ENCODE measurements at places on chromosomes 2 and 18.
A peak's percentile ranks its signal among the peaks of the same experiment; 100 is the strongest.

- DNase-seq: no peak
Measured at GRCh38 chr18:14781671-14782070, 33.7 kb downstream of the ANKRD30B start.

- no peak for DNase-seq
Measured at GRCh38 chr18:32763293-32763692, 9.5 kb downstream of the KLHL14 start.

- no peak for DNase-seq
Measured at GRCh38 chr2:233416706-233417105, 62.4 kb downstream of the DGKD start.

GRCh38 chr18:61530681-61531080, 197.5 kb downstream of the CDH20 start:
- DNase-seq: no peak

DNA sequence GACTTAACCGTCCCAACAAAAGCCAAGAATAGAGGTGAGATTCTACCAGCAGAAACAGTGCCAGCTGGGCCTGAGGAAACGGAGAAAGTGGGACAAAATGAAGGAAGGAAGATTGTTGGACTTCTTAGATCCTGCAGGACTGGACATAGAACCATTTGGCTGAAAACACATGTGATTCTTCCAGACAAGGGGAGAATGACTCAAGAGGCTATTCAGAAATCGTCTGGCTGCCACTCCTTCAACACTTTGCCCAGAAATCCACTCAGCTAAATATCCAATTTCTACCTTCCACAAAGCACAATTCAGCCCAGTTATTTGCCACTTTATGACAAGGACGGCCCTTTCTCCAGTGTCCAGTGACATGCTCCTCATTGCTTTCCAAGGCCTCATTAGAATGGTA, 61.6 kb downstream of the SNORC start:
- no peak for DNase-seq

- DNase-seq: peak; percentile 54
Measured at GRCh38 chr2:17646081-17646554, 105.6 kb downstream of the VSNL1 start.

DNA sequence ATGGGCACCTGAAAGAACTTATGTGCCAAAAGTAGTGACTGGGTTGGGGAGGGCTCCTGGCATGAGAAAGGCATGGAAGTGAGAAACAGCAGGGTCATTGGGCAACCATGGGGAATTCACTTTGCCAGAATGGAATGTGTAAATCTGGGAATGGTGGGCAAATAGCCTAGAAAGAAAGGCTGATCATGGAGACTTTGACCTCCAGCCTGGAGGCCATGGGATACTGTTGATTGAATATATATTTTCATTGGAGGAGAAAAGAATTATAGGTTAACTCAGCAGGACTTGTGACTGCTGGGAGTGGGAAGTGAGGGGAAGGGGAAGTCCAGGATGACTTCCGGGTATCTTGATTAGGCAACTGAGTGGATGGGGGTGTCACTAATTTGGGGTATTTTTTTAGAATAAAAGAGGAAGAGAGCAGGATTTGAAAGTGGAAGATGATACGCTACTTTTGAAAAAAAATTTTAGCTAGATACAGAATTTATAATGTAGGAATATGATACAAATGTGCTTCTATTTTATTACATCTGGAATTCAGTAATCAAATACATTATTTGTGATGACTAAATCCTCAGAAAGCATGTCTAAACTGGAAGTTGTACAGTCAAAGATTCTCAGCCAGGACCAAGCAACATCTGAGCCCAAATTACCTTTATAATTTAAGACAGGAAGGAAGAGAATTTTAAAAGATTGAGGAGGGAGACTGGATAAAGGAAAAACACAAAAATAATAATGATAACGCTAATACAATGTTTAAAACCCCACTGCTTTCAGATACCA, 116.2 kb downstream of the GATA6 start:
- no peak for DNase-seq

DNA sequence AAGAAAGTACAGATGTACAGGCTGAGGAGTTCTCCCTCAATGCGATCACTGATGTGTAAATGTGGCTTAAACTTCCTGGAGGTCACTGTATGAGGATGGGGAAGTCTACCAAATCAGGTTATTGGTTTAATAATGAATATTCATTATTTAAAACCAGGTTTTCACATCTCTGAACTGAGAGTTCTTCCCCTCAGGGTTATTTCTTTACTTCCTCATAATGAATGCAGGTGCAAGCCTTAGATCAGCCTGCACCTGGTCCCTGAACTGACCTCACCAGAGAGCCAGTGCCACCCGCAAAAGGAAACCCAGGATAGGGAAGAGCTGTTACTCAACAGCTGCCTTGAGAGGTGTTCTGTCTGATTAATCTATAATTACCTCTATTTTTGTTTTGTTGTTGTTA, 369.0 kb downstream of the EPHA4 start:
- DNase-seq: no peak

DNA sequence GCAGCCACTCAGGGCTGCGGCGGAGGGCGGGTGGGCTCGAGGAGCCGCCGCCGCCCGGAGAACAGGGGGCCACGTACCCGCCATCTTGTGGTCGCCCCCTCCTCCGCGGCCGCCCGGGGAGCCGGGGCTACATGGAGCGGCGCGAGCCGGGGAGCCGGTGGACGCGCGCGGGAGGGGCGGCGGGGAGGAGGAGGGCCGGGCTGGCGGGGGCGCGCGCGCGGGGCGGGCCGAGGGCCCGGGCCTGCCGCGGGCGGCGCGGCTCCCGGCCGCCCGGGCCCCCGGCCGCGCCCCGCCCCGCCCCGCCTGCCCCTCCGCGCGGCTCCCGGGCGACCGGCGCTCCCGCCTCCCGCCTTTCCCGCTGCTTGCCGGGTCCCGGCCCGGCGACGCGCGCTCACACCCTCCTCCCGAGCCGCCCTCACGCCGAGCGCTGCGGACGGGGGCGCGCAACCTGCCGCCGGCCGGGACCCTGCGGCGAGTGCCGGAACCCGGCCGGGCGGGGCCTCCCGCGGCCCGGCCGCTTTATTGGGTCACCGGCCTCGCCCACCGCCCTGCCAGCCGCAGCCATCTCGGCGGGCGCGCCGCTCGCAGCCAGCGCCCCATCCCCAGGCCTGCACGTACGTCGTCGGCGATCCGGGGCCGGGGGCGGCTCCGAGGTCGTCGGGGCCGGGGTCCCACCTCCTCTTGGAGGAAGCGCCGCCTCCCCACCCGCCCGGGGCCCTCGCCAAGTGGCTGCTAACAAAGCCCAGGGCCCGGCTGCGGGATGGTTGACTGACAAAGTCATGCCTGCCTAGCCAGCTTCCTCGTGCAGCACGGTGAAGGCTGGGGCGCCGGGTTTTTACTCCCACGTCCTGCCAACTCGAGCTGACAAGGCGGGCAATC, at the start of gene PPP4R1:
TSS of gene PPP4R1 (minus strand) at position 159 of the 879 bp plus-strand sequence. CDS start at position 84, 75 bp downstream.
- peak; percentile 81 for DNase-seq

DNA sequence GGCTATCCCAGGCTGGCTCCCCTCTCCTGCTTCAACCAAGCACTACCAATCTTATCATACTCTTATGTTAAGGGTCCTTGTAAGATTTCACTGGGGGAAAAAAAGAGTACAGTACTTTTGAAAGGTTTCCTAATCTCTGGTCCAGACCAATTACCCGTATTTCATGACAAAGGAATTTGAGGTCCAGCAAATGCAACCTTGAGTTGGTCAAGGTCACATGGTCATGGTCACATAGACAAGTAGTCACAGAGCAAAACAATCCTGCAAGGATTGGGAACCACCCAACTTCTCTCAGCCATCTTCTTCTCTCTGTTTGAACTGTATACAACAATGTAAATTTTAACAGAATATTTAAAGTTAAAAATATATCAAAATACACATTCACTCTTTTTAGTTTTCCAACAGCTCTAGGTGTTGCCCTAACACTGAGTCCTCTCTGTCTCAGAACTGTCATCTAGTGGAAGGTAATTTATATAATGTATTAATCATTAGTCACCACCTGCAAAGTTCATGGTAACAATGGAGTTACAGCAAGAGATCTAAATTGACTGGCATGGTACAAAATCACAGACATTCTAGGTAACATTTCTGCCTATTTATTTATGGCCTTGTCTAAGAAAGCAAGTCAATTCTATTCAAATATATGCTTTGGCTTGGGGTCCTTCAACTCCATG, 21.5 kb downstream of the DTNB start:
- DNase-seq: no peak

GRCh38 chr2:46350029-46350689, 53.0 kb downstream of the EPAS1 start:
- peak; percentile 31 for DNase-seq

- no peak for DNase-seq
Measured at GRCh38 chr2:235951493-235951892, 216.7 kb downstream of the GBX2 start.

GRCh38 chr2:20675701-20676352, 8.9 kb downstream of the GDF7 start:
- no peak for DNase-seq

DNA sequence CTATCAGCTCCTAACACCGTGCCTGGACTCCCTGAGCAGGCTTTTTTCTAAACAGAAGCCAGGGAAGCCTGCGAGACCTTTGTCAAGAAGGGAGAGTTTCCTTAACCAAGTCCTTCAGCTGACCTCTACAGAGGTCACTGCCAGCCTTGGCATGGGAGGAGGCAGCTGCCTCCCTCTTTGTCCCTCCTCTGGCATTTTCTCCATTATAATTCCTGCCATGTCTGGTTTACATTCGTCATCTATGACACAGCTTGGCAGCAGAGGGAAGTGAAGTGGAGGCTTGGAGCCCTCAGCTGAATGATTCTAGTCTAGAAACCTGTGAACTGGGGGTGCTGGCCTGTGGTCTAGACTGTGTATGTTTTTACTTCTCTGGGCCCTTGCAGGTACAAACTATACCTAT, 22.5 kb downstream of the LIPG start:
- DNase-seq: no peak

GRCh38 chr2:181613241-181613640, 43.7 kb downstream of the CERKL start:
- DNase-seq: no peak

GRCh38 chr2:216222650-216223352, 113.7 kb downstream of the XRCC5 start:
- DNase-seq: no peak

- peak; percentile 35 for DNase-seq
Measured at GRCh38 chr2:96801786-96802595, 14.1 kb upstream of the CNNM3 start.

- DNase-seq: no peak
Measured at GRCh38 chr2:173191601-173192000, 116.0 kb downstream of the MAP3K20 start.

GRCh38 chr2:145199042-145199441, 679.1 kb upstream of the ZEB2 start:
- DNase-seq: no peak

- DNase-seq: no peak
Measured at GRCh38 chr2:165205865-165206264, 2.0 kb upstream of the SCN3A start.

DNA sequence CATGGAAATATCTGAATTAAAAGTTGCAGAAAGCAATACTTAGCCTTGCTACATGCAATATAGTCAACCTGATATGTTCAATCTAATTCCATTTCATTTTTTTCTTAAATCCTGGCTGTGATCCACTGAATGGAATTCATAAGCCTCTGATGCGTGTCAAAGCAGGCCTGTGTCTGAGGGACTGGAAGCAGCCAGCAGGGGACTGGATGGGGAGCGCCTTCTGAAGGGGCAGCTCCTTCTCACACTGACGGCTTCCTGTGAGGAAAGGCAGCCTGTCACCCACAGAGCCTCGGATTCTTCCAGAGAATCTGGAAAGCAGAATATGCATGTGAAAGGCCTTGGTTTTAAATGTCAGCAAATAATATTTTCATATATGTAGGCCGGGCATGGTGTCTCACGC, 73.5 kb downstream of the KCNF1 start:
- no peak for DNase-seq

DNA sequence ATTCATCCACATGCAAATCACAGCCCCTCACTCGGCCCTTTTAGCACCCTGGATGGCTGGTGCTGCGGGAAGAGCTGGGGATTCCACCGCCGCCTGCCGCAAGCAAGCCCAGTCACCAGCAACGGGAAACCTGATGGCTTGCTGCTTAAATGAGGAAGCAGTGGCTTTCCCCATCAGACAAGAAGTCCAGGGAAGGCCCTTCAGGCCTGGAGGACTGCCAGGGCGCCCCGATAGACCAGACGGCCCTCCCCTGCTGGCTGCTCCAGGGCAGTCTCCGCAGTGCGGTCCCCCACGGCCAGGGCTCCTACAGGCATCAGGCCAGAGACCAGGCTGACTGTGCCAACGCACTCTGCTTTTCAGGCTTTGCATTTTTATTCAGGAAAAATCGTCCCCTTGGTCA, 439.1 kb downstream of the EIPR1 start:
- no peak for DNase-seq

DNA sequence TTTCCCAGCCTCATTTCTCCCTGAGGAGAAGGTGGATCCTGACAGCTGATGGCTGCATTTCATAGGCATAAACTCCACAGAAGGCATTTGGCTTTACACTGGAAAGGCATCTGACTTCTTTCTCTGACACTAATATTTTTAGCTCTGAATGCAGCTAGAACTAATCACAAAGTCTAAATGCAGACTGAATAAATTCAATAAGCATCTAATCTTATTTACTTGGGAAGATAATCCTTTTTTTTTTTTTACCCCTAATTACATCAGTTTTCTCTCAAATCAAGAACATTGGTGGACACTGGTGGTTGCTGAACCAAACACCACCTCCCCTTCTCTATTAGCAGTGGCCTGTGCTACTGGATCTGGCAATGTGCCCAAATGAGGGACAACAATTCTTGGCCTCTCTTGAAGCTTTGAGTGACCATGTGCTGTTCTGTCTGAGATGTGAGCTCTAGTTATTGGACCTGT, 50.9 kb upstream of the CD226 start:
- DNase-seq: no peak

DNA sequence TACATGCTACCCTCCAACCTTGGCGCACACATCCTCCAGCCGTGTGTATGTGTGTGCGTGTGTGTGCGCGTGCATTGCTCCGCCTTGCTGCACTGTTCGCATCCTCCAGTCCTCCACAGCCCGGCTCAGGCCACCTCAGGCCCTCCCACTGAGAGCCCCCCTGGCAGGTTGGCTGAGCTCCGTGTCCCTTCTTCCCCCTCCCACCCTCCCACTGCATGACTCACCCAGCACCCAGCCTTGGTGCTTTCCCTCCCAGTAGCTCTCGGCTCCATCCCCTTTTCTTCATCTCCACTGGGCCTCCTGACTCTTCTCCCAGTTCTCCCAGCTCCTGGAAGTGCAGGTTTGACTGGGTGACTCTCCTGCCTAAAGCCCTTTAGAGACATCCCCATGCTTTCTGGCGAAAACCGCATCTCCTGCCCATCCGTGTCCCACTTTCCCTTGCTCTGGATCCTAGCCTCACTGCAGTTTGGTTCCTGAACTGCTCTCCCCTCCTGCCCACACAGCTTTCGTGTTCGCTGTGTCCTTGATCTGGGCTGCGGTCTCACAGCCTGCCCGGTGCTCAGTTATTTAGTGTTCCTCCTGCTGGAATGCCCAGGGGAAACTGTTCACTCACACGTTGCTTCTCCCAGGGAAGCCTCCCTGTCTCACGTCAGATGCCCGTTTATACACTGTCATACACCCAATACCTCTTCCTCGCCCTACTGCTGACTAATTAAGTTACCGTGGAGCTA, 4.9 kb downstream of the TMEM177 start:
- no peak for DNase-seq

- no peak for DNase-seq
Measured at GRCh38 chr18:35345460-35345921, 1.3 kb upstream of the ZNF24 start.

Data from activated naive CD4-positive, alpha-beta T cell treated with anti-CD3 and anti-CD28 coated beads, Interleukin-2, amount 10 ng/mL, durations not matched to agents 7 days and 5 days (primary cell).